ENCODE measurements at places on chromosomes 5 and 9.

GRCh38 chr5:79030663-79031484, 38.6 kb downstream of the DMGDH start:
- DNase-seq, result no peak

GRCh38 chr9:114120192-114121014, 21.3 kb upstream of the KIF12 start:
- no peak for DNase-seq

GRCh38 chr5:64397552-64397951, 108.3 kb upstream of the RGS7BP start:
- no peak for DNase-seq

- DNase-seq, result no peak
Observed at GRCh38 chr9:84940294-84940693, 270.8 kb downstream of the NTRK2 start.

- no peak for DNase-seq
Observed at GRCh38 chr5:176646707-176647029, 616 bp upstream of the TSPAN17 start.

DNA sequence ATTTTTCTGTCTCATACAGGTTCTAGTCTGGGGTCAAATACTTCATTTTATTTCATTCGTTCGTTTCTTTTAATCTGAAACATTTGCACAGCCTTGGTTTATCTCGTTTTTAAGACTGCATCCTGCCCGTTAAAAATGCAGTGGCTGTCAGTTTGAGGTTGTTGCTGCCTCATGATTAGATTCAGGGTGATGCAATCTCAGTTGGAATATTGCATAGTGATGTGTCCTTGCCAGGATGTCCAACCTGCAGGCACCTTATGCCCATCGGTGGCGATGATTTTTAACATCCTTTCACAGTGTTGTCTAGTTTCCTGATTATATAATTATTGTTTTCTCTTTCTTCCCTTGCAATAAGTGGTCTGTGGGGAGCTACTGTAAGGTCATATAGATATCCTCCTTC, 45.1 kb downstream of the SH3GL2 start:
- DNase-seq, result no peak

- DNase-seq, result no peak
Observed at GRCh38 chr9:137907776-137908175, 30.2 kb downstream of the CACNA1B start.

GRCh38 chr5:172534229-172535107, 80.1 kb upstream of the SH3PXD2B start:
- no peak for DNase-seq

- no peak for DNase-seq
Observed at GRCh38 chr9:257957-258356, 43.3 kb downstream of the DOCK8 start.

GRCh38 chr5:157965040-157965678, 106.2 kb upstream of the CLINT1 start:
- DNase-seq, result no peak

All from stimulated activated CD4-positive, alpha-beta T cell treated with anti-CD3 and anti-CD28 coated beads, Interleukin-15, amount 100 ng/mL, for 1 hour (primary cell).